ENCODE measurements at places on chromosomes 5 and 9. TPM values are rescaled to one million over a fixed set of nuclear protein-coding genes. Genes with fewer than 3 reads are reported as not detected.

GRCh38 chr5:155307229-155307628 is 293.7 kb downstream of the KIF4B start:
- no peak for DNase-seq

DNA sequence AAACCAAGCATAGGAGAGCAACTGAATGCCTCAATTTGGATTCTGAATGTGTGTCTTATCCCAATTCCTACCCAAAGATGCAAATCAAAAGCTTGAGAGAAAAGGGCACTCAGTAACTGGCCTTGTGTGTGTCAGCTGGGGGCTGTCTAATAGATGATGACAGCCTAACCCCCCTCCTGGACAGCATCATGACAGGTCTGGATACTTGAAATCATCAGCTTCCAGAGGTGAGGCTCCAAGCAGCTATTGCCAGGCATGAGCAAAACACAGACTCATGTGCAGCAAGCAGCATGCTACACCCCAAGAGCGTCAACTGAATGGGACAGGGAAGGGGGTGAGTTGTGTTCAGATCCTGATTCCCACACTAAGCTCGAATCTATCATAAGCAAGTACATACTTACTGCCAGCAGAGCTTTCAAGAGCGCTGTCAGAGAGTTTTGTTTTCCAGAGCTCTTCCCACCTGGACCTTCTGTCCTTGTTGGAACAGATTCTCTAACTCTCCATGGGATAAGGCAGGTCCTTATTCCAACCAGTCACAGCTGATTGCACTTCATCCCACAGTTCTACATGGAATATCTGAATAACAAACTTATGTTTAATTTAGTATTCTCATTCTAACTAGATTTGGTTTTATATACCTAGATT is 467.5 kb downstream of the DTWD2 start:
- DNase-seq: no peak

- no peak for DNase-seq
Observed at GRCh38 chr9:129812385-129812784, 9.4 kb downstream of the TOR1B start.

DNA sequence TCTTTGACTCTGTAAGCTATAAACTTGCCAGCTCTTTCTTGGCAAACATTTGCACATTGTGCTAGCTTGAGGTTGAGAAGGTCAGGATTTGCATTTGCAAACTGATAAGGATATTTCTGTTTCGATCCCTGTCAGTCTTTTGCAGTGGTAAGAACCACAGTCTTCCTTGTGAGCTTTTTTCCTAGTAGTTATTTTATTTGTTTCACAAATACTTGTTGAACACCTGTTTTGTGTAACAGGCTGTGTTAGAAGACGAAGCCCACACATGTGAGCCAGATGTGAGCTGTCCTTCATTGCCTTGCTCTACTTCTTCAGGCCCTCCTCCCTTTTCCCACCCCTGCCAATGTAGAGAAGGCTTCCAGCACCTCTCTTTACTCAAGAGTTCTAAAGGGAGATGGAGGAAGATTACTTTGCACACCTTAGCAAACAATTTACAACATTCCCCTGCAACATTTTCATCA is 327.0 kb upstream of the KLF4 start:
- DNase-seq: no peak

GRCh38 chr5:20615888-20616563 is 628.0 kb upstream of the CDH18 start:
- DNase-seq: no peak

GRCh38 chr5:51389577-51390463 is 6.6 kb downstream of the ISL1 start:
- no peak for DNase-seq

DNA sequence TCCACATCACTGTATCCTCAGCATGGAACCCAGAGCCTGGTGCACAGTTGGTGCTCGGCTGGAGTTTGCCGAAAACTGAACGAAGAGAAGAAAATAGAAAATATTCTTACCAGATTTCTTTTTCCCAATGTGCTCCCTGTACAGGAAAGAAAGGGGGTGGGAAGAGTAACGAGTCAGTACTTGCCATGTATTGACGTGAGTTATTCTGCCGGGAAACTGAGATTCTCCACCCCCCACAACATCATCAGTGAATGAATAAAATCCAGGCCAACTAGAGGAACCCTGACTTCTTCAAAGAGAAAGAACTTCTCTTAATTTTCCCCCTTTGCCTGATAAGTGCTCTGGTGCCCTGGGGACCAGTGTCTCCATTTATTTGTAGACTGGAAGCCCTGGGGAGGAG is 80.6 kb downstream of the SH3PXD2B start:
- DNase-seq: no peak

- DNase-seq: no peak
Observed at GRCh38 chr5:144205141-144205551, 34.5 kb downstream of the KCTD16 start.

DNA sequence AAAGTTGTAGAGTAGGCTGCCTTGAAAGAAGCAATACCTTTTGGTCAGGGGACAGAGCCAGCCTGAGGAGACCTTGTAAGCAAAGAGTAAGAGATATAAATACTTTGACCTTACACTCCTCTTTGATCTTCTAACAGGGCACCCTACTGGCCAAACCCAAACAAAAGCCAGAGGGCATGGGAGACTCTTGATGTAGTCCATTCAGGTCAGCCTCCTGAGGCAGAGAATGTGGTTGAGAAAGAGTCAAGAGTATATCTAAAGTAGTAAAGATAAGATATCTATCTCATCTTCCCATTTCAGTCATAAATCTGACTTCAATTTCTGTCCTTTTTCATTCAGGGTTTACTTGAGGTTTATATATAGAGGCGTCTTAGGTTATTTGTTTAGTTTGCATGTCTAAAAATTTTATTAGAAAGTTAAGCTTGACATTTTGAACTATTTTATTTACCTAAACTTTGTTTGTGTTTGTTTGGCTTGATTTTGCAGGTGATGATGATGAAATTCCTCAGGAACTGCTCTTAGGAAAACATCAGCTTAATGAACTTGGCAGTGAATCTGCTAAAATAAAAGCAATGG is 125.7 kb downstream of the NIPBL start:
- DNase-seq: no peak

GRCh38 chr9:88808019-88808656 is 183.1 kb upstream of the S1PR3 start:
- DNase-seq: peak; percentile 33

- DNase-seq: no peak
Observed at GRCh38 chr5:163735069-163735468, 229.7 kb downstream of the MAT2B start.

DNA sequence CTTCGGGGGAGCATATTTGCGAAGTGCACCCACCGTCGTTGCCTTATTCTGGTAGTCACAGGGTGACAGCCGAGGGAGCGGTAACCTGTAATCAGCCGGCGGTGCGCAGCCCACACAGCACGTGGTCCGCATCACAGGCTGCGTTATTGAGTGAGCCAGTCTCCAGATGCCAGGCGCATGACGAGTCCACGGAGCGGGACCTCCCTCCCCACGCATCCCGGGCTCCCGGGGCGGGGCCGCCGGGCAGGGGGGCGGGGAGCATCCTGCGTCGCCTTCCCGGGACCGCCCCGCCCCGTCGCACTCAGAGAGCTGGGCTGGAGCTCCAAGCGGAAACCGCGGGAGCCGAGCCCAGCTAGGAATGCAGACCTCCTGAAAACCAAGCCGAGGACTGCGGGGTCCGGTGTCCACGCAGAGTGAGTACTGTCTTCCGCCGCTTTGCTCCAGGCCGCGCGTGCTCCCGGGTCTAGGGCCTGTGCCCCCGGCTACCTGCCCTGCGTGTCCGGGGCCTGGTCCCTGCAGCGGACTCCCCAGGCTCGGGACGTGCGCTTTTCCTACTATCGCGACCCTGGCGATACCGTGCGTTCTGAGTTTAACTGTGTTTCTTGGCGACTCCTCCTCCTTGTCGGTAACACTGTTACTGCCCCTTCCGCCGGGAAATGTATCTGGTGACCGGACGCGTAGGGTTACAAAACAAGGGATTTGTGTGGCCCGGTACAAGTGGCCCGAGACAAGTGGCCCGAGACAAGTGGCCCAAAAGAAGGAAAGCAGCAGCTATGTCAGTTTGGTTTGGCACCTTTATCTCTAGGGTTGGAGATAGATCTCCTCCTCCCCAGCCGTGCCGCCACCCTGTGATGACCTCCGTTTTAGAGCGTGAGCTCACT is 40.6 kb downstream of the CAST start:
- peak; percentile 95 for DNase-seq

DNA sequence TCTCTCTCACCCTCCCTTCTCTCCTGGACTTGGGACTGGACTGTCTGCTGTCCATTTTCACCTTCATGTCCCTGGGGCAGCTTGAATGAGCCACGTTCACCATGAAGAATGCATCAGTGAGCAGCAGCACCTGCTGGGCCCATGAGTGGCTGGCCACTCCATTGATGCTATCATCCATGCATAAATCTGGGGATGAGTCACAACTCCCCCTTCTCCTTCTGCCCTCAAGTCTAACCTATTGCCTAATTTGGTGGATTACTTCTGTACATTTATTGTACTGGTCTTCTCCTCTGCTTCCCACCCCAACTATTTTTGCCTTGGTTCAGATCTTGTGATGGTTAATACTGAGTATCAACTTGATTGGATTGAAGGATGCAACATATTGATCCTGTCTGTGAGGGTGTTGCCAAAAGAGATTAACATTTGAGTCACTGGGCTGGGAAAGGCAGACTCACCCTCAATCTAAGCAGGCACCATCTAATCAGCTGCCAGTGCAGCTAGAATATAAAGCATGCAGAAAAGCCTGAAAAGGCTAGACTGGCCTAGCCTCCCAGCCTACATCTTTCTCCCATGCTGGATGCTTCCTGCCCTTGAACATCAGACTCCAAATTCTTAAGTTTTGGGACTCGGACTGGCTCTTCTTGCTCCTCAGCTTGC is 46.7 kb downstream of the GDNF start:
- DNase-seq: no peak

DNA sequence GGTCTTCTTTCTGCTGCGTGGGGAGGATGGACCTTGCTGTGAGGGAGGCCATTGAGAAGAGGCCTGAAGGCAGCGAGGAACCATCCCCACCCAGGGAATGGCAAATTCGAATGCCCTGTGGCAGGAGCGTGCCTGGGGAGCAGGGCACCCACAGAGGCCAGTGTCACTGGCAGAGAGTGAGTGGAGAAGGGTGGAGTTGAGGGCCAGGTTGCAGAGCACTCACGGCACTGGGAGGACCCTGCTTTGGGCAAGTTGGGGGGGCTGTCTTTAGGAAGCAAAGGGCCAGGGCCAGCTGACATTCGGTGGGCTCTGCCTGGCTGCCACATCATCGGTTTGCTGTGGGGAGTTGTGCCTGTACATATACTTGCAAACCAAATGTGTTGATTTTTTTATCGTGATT is 47.2 kb downstream of the SYK start:
- no peak for DNase-seq

DNA sequence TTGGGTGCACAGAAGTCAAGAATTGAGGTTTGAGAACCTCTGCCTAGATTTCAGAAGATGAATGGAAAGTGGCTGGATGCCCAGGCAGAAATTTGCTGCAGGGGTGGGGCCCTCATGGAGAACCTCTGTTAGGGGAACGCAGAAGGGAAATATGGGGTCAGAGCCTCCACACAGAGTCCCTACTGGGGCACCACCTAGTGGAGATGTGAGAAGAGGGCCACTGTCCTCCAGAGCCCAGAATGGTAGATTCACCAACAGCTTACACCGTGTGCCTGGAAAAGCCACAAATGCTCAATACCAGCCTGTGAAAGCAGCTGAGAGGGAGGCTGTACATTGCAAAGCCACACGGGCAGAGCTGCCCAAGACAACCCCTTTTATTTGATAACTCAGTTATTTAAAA is 383.5 kb downstream of the TLE4 start:
- DNase-seq: no peak

DNA sequence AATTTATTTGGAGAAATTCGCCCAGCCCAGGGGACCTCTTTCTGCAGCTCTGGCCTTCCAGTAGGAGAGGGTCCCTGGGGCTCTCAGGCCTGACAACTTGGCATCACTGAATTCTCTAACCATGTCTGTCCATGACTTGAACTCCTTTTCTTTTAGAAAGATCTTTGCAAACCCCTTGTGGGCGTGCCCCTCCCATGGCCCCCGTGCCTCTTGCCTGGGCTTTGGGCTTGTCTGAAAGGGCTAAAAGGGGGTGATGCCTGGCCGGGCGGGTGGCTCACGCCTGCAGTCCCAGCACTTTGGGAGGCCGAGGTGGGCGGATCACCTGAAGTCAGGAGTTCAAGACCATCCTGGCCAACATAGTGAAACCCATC is 3.2 kb upstream of the SQSTM1 start:
- no peak for DNase-seq

DNA sequence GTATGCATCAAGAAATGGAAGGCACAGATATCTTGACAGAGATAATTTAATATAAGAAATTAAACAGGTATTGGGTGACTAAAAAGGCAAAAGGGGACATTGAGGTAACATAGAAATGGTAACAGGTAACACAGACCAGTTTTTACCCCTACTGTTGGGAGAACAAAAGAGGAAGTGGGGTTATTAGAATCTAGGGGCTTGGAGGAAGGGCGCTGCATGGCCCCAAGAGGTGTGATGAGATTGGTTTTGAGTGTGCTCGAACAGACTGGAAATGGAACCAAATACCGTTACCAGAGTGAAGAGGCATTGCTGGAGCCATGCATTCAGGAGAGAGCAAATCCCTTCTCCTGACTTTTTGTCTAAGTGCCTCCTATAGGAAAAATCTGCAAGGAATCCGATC is 193.9 kb downstream of the ALDH1A1 start:
- DNase-seq: no peak

- DNase-seq: no peak
Observed at GRCh38 chr5:115571441-115571878, 26.9 kb upstream of the FEM1C start.

DNA sequence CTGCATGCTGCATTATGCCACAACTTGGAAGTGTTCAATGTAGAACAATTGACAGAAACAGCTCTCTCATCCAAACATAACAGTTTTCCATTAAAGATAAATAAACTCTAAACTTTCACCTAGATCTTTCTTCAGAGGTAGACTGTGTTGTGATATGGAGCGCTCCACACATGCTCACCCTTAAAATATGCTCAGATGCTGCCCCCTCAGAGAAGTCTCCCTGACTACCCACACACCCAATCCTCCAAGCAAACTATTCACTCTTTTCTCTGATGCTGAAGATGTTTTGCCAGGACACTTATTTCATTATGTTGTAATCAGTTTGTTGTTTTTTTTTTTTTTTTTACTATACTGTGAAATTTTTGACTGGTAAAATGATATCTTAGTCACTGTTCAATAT is 206.6 kb upstream of the RASA1 start:
- DNase-seq: no peak

GRCh38 chr9:100063185-100063584 is 35.6 kb downstream of the ERP44 start:
- DNase-seq: no peak

- no peak for DNase-seq
Observed at GRCh38 chr5:170249355-170249754, 16.6 kb downstream of the C5orf58 start.

DNA sequence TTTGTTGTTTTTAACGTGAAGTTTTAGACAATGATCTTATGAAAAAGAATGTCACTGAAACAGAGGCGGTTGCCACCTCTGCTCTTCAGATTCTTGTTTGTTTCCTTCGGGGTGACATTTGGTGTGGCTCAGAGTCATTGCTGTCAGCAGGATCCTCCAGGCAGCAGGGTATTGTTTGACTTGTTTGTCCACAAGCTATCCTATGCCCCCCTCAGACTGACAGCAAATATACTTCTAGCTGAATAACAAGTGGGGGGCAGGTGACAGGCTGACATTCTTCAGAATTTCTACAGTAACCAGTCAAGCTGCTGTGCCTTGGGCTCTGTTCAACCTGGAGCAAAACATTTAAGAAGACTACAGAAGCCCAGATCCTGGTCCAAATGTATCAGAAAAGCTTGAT is 383.3 kb downstream of the YTHDC2 start:
- no peak for DNase-seq

The F12 gene
- 292 TPM for total RNA-seq

The FOXD4 gene
- not detected for total RNA-seq

The POLK gene
- total RNA-seq: 9.9 TPM

The NFIB gene
- 38.4 TPM for total RNA-seq

The WDR38 gene
- total RNA-seq: not detected

The DBH gene
- 16.7 TPM for total RNA-seq

Measured in left lobe of liver (tissue), 2 donors.